ENCODE measurements at places on chromosomes 4 and X.

DNA sequence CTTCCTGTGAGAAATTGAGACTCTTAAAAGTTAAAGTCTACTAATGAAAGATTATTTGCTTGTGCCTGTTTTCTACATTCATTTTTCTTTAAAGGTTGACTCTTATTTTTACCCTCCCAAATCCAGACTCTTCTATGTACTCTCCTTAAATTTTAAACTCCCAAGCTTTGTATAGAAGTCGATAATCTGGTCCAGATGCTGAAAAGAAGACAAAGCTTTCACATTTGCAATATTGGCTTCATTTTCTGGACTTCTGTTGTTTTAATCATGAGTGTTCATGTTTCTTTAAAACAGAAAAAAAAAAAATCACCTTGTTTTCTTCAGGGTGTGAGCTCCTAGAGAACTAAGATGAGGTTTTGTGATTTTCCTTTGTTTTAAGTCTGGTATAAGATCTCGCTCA is 53.2 kb upstream of the TBC1D14 start:
- DNase-seq: no peak

DNA sequence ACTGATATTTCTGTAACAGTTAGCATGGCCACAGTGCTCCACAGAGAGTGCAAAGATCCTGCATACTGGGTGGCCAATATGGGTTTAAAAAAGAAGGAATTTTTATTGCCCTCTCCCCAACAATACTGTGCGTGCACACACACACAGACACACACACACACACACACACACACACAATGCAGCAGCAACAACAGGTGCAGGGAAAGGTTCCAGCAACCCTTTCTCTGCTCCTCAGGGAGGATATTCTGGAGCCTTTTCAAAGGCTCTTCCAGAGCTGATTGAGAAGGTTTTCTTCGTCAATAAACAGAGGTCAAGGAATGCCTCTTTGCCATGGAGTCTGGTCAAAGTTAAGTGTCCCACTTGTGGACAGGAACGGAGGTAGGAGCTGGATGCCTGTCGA is 84.8 kb upstream of the ZFP42 start:
- no peak for DNase-seq

DNA sequence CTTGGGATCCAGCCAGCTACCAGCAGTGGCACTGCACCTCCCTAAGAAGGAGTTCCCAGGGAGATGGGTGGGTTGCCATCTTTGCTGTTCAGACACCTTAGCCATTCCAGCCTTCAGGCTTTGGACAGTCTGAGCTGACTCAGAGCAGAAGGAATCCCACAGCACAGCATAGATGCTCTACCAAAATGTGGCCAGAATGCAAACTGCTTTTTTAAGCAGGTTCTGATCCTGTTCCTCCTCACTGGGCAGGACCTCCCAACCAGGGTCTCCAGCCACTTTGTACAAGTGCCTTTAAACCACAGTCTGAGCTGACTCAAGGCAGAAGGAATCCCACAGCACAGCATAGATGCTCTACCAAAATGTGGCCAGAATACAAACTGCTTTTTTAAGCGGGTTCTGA is 209.0 kb downstream of the NPNT start:
- no peak for DNase-seq

GRCh38 chr4:13176741-13177142 is 307.4 kb downstream of the RAB28 start:
- DNase-seq: no peak

DNA sequence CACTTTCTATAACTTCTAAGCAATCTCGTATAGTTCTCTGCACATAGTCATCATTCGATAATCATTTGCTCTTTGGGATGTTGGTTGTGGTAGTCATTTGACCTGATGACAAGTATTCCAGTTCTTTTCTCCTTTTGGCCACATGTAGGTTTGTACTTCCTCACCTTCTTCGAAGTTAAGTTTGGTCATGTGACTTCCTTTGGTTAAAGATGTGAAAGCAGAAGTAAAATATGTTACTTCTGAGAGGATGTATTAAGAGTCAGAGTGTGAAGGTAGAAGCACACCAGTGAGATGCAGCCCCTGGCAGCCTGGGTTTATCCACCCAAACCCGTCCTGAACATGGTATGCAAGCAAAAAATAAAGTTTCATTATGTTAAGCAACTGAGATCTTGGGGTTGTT is 48.9 kb upstream of the ZNF518B start:
- no peak for DNase-seq

DNA sequence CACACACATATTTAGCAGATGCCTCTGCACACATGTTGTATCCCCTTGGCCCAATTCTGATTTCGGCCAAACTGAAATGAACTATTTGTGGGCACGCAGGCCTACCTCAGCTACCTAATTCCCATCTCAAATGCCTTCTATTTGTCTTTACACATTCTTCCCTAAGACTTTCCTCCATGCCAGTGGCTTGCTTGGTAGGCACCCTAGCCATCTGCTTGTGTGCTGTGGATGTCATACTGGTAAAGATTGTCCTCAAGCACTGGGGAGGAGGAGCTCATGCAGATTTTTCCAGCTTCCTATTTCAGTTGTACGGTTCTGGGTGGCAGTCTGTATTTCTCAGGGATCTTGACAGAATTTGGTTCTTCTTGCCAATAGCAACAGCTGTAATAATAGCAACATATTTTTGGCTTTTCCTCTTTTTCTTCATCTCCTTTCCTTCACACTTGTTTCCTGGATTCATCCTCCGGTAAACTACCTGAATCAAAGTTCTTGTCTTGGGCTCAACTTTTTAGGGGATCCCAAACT is 514.3 kb downstream of the ADGRL3 start:
- no peak for DNase-seq

- no peak for DNase-seq
These were observed 102.0 kb downstream of the CBR4 start for GRCh38 chr4:168908093-168908492.

DNA sequence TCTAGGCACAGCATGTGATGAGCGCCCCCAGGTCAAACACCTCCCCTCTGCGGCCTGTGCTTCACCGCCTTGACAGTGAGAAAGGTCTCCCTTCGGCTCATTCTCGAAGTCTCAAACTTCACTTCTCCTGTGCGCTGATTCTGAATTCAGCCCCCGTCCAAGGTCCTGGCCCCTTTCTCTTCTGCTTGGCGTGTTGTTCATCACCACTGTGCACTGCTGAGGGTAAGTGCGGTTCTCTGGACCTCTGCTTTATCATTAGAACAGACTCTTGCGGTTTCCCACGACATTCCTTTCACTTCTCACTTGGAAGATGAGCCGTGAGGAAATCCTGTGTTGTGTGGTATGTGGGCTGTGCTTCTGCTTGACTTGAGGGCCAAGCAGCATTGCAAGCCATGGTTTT is 11.9 kb downstream of the HTT-AS start:
- no peak for DNase-seq

DNA sequence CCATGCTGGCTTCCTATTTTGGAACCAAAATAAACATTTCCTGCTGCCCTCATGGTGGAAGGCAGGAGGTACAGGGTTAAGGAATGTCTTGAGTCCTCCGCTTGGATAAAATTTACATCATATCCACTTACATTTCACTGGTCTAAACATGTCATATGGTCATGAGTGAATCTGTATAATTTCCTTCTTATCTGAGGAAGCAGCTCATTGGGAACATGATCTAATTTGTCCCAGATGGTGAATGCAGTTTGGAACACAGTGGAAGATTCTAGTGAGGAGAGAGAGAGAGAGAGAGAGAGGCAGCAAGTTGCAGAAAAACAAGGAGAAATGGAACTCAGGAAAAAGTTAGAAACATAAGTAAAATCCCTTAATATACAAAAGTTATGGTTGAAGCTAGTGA is 46.8 kb downstream of the MXRA5 start:
- DNase-seq: no peak

GRCh38 chr4:101528526-101528925 is 181.2 kb upstream of the PPP3CA start:
- no peak for DNase-seq

DNA sequence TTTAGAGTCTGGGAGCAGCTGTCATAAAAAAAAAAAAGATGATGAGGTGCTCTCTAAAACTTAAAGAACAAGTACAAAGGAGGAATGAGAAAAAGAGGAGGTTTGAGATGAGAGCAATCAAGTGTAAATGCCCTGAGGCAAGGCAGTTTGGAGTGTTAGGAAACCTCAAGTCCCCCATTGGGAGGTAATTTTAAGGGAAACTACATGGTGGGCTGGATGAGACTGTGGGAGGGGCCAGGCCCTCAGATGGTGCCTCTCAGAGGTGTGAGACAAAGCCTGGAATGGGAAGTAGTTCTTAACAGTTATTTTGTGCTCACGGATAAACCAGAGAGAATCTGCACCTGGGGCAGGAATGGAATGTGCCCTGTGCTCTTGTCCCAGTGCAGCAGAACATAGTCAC is 1.9 kb upstream of the MAGEB3 start:
- DNase-seq: no peak

GRCh38 chr4:185192059-185192458 is 11.7 kb downstream of the CFAP97 start:
- DNase-seq: no peak

GRCh38 chrX:100768679-100769338 is 36.9 kb upstream of the SYTL4 start:
- DNase-seq: peak; percentile 60

GRCh38 chrX:28177202-28177601 is 196.0 kb upstream of the DCAF8L1 start:
- DNase-seq: no peak

- no peak for DNase-seq
These were observed 5.8 kb upstream of the CLNK start for GRCh38 chr4:10690185-10690907.

GRCh38 chrX:71859637-71860036 is 51.0 kb upstream of the NHSL2 start:
- DNase-seq: no peak

GRCh38 chr4:55512922-55513571 is 33.7 kb downstream of the CLOCK start:
- DNase-seq: no peak

- DNase-seq: no peak
These were observed 211.9 kb downstream of the SOX3 start for GRCh38 chrX:140292961-140293360.

- no peak for DNase-seq
These were observed 231.4 kb downstream of the PRDM5 start for GRCh38 chr4:120691106-120691505.

DNA sequence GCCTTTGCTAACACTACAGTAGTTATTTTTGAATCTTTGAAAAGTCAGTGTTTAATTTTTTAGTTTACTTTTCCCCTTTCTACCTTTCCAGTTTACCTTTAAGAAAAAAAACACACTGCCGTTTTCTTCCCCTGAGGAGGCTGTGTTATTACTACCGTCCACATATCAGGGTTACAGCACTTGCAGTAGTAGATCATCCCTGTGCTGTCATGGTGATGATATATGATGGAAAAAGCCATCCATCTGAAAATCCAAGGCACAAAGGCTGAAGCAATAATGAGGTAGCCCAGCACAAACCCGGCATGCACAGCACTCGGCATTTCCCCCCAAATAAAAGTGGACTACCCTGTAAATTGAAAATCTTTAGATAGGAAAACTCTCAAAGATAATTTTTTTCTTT is 258.7 kb downstream of the CXXC4 start:
- DNase-seq: no peak

GRCh38 chr4:21884615-21885014 is 64.0 kb downstream of the KCNIP4 start:
- DNase-seq: no peak

GRCh38 chr4:47617607-47618006 is 132.5 kb downstream of the ATP10D start:
- no peak for DNase-seq

- DNase-seq: no peak
These were observed 14.6 kb downstream of the HMX1 start for GRCh38 chr4:8856835-8857621.

- DNase-seq: no peak
These were observed 147.3 kb downstream of the CORIN start for GRCh38 chr4:47690611-47691010.

DNA sequence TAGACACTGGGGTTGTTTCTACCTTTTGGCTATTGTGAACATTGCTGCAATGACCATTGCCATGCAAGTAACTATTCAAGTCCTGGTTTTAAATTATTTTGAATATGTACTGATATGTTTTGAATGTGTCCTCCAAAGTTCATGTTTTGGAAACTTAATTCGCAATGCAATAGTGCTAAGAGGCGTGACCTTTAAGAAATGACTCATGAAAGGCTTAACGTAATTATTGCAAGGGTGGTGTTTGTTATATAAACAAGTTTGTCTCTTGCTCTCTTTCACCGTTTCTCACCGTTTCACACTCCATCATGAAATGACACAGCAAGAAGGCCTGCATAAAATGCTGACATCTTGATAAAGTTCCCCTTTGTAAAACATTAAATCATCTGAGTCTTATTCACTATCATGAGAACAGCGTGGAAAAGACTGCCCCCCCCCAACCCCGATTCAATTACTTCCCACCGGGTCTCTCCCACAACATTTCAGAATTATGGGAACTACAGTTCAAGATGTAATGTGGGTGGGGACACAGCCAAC is 506.9 kb upstream of the FAM47C start:
- no peak for DNase-seq

Data from activated CD8-positive, alpha-beta memory T cell treated with anti-CD3 and anti-CD28 coated beads for 1 hour (primary cell).